ENCODE measurements at places on chromosomes 16 and 17.

GRCh38 chr17:11645426-11645825, 47.2 kb downstream of the DNAH9 start:
- no peak for DNase-seq

DNA sequence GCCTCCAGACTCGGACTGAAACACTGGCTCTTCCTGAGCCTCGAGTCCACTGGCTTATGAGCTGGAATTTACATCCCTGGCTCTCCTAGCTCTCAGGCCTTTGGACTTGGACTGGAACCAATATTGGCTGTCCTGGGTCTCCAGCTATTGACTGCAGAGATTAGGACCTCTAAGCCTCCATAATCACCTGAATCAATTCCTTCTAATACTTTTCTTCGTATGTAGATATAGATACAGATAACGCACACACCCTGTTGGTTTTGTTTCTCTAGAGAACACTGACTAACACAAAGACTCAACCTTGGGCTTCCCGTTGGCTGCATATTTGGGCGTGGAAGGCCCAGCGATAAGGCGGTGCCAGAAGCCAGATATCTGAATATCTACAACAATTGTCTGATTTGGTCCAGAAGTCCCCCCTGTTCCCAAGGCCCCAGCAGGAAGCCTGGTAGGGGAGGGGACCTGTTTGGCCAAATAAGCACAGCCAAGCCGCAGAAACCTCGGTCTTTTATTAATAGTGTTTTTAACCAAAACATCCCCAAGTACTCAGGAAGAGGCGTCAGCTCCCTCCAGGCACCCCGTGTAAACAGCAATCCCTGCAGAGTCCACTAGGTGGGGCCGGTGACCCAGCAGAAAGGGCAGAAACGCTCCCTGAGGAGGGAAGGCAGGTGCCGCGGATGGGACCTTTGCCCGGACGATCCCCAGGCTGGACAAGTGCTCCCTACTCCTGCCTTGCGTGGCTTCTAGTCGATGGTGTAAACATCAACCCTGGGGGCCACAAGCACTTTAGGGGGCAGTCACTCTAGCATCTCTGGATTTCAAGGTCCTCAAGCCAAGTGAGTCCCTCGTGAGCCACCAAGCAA, 57.0 kb downstream of the ABR start:
- peak; percentile 76 for DNase-seq

DNA sequence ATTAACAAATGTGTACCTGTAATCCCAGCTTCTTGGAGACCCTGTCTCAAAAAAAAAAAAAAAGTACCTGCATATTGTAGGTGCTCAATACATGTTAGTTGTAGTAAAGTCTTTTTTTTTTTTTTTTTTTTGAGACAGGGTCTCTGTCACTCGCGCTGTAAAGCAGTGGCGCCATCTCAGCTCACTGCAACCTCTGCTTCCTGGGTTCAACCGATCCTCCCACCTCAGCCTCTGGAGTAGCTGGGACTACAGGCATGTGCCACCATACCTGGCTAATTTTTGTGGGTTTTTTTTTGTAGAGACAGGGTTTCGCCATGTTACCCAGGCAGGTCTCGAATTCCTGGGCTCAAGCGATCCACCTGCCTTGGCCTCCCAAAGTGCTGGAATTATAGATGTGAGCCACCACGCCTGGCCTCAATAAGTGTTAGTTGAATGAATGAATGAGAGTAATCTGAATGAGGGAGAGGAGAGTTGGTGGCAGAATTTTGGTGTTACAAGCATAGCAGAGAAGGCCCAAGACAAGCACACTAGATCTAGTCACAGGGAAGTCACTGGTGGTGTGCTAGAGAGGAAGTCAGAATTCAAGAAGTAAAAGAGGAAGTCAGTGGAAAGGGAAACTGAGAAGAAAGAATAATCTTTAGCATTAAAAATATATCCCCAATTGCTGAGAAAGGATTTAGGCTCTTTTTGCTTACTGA, 9.4 kb upstream of the MYL4 start:
- DNase-seq: no peak

- DNase-seq: no peak
These were observed 44.7 kb downstream of the CYTH1 start for GRCh38 chr17:78737332-78737731.

DNA sequence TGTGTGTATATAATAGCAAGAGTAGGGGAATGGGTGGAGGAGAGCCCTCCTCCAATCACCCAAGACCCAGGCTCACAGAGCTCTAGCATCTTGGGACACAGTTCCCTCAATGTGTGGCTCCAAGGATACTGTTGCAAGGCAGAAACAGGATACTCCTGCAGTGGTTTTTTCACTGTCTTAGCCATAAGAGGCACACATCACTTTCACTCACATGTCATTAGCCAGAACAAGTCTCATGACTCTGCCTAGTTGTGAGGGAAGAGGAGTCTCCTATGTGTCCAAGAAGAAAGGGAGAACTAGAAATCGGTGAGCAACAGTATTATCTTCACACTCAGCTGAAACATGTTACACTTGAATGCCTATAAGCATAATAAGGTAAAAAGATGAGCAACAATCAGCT, 11.1 kb upstream of the NUDT7 start:
- no peak for DNase-seq

DNA sequence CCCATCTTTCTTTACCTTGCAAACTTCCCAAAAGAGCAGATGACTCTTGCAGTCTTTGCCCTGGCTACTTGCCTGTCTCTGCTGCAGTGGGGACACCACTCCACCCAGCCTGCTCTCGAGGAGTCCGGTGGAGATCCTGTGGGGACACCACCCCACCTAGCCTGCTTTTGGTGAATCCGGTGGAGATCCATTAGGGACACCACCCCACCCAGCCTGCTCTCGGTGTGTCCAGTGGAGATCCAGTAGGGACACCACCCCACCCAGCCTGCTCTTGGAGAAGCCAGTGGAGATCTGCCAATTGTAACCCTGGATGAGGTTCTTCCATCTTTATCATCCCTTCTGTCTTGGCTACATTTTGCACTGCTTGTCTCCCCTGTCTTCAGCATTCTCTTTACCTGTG, 54.2 kb downstream of the C16orf78 start:
- no peak for DNase-seq

DNA sequence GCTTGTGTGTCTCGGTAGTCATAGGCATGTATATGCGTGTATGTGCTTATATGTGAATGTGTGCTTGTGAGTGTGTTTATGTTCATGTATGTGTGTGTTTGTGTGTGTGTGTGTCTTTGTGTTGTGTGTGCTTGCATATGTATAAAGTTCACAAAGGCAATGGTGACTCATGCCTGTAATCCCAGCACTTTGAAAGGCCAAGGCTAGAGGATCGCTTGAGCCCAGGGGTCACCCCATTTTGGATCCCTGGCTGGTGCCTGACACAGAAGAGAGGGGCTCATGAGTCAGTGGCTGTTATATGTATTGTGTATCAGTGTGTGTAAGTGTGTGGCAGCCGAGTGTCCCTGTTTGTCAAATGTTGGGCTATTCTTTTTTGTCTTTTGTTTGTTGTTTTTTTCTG, 69.3 kb downstream of the ABCC1 start:
- DNase-seq: no peak

- DNase-seq: no peak
These were observed 36.5 kb upstream of the PVALEF start for GRCh38 chr17:81128774-81129173.

DNA sequence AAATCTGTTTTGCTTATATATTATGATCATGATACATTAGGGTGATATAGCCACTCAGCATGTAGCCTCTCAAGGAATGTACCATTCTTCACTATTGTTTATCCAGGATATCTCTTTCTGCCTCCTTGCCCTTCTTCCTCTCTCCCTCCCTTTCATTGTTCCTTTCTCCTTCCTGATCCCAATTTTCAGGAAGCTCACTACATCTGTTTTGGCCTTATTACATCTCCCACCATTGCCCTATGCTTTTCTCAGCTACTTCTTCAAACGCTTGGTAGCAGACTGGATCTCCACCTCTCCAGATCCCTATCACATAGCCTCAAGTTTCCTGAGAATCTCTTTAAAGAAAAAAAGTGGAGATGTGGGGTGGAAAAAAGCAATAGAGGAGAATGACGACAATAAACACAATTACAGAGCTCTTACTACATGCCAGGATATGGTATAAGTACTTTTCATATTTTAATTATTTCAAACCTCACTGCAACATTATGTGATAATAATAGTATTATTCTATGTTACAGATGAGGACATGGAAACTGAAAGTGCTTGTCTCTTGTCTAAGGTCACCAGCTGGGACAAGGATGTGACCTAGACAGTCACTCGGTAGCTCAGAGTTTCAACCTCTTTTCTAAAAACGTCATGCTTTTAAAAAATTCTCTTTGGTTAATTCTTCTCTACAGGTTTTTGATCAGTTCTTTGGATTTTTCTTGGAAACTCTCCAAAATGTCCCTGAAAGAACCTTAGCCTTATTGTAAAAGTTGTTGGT, 959.1 kb downstream of the CDH11 start:
- DNase-seq: no peak

- no peak for DNase-seq
These were observed 764.7 kb upstream of the KIF2B start for GRCh38 chr17:53058031-53058430.

DNA sequence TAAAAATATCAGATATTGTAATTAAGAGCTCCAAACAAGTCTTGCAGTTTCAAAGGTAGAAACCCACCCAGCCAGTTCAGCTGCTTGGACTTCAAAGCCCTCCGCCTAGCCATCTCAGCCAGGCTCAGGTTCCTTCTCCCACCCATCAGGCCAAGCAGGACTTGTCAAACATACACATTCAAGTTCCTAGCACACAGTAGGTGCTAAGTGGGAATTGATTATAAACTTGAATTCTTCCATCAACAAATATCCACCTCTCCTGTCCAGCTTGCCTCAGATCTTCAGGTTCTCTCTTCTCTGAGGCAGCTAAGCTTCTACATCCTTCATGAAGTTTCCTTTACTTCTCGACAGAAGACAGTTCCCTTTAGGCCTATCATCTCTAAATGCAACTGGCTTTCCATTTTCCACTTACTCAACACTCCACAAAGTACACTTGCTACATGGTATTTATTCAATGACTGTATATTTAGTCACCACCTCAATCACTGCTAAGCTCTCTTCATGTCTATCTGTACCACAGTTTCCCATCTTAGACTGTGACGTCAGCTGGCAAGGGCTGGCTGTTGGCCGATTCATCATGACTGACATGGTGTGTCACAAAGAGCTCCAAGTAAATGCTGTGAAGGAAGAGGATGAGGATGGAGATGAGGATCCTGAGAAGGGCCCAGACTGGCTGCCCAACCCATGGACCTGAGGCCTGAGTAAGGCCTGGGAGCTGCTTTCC, 13.3 kb upstream of the COG7 start:
- DNase-seq: no peak

All from activated CD8-positive, alpha-beta memory T cell treated with anti-CD3 and anti-CD28 coated beads for 1 hour (primary cell).